ENCODE measurements at places on chromosomes 6 and 20.

DNA sequence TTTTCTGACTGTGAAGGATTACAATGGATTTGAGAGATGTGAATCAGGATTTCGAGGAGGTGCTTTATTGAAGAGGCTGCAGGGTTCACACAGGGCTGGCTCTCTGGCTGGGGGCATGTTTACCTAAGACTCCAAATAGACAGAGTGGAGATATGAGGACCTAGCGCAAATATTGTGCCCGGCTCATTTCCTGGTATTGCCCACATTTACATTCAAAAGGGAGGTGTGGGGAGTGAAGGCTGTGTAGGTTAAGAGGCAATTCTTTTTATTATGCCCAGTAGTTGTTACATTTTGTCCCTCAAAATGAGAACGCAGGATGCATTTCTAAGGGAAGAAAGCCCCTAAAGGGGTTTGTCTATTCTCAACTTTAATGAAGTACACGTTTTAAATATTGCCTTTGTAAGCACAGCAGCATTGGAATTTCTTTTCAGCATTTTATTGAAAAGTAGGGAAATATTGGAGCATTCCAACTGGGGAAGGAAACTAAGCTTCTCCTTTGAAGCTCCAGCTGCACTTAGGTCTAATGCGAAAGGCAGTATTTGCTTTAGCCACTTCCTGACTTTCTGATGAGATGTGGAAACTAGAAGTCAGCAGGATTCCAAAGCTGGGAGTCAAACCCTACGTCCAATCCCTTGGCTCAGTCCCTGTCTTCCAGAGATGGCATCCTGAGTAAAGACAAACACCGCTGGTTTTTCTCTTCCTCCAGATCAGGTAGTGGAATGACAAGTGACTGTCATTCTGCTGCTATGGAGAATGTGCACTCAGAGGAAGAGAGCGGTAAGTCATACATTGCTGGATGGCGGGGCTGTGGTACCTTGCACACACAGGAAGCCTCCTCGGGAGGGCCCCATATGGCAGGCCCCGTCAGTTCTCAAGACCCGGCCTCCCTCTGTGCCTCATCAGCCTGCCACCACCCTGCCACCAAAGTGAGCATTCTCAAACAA is 70.7 kb downstream of the MYB start:
- peak; percentile 75 for DNase-seq

GRCh38 chr20:34744340-34744739 is 40.2 kb downstream of the TP53INP2 start:
- no peak for DNase-seq

- DNase-seq = no peak
Observed at GRCh38 chr20:2705931-2706645, 13.5 kb downstream of the EBF4 start.

GRCh38 chr6:43516367-43516696 is 394 bp downstream of the YIPF3 start:
- no peak for DNase-seq

GRCh38 chr6:147530132-147531060 is 21.9 kb downstream of the SAMD5 start:
- no peak for DNase-seq

GRCh38 chr20:46943861-46944591 is 49.4 kb downstream of the EYA2 start:
- no peak for DNase-seq

GRCh38 chr6:129646642-129647041 is 63.3 kb downstream of the ARHGAP18 start:
- DNase-seq = no peak

DNA sequence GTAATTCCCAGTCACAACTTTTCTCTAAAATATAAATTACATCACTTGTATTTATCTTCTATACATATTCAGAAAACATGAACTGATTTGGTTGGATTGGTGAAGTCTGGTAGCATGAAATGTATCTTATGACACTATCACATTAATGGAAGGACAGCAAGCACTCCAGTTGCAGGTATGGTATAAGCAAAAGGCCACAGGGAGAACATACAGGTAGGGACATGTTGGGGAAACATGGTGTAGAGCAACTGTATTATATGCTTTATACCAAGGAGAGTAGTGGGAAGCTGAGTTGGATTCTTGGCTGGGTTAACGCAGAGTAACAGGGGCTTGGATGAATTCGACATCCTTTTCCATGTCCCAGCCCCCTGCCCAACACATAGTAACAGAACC is 1.4 kb upstream of the VARS1 start:
- no peak for DNase-seq

GRCh38 chr6:138970856-138971425 is 17.1 kb downstream of the REPS1 start:
- no peak for DNase-seq

DNA sequence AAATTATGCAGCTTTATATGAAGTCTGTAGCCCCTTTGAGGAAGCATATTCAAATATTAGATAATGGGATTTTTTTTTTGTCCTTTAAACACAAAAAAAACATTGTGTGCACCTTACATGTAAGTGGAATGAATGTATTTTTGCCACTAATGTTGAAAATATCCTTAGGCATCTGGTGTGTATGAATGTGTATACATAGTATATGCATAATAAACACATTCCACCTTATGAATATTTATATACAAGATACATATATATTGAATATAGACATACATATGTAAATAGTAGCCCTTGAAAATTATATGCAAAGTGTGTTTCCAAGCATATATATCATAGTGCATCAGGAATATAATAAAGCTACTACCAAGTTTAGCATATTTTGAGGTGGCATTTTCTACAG is 94.8 kb downstream of the SOBP start:
- DNase-seq = no peak

- DNase-seq = no peak
Observed at GRCh38 chr6:87257565-87257964, 64.8 kb upstream of the SMIM8 start.

DNA sequence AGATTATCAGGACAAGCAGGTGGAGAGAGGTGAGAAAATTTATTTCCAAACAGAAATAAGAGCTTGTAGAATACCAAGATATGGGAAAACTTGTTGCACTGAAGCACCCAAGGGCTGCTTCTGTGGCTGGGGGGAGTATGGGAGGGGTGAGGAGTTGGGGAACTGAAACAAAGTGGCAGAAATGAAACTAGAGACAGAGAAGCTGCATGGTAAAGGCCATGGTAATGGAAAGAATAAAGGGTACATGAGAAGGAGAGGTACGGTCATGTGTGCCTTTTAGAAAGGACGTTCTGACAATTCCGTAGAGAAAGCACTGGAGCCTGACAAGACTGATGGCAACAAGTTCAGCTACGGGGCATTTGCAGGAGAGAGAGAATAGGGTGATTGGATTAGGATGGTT is 51.6 kb upstream of the RIN2 start:
- no peak for DNase-seq

GRCh38 chr20:33914919-33915318 is 78.8 kb upstream of the RALY start:
- DNase-seq = no peak

DNA sequence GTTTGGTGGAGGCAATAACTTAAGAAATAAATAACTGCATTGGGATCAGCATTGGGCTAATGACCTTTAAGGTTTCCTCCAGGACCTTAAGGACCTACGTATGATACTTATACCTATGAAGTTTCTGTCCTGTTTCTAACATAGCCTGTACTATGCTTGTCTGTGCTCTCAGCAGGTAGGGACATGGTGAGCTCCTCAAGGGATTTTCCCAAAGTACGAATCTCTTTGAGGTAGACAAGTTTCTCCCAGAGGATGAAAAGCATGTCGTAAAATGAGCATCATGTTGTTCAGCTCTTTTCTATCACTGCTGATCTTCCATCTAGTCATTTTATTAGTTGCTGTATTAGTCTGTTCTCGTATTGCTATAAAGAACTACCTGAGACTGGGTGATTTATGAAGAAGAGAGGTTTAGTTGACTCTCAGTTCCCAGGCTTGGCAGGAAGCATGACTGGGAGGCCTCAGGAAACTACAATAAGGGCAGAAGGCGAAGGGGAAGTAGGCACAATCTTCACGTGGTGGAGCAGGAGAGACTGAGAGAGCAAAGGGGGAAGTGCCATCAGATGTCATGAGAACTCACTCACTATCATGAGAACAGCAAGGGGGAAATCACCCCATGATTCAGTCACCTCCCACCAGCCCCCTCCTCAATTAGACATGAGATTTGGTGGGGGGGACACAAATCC is 77.8 kb upstream of the TGM3 start:
- DNase-seq = no peak

DNA sequence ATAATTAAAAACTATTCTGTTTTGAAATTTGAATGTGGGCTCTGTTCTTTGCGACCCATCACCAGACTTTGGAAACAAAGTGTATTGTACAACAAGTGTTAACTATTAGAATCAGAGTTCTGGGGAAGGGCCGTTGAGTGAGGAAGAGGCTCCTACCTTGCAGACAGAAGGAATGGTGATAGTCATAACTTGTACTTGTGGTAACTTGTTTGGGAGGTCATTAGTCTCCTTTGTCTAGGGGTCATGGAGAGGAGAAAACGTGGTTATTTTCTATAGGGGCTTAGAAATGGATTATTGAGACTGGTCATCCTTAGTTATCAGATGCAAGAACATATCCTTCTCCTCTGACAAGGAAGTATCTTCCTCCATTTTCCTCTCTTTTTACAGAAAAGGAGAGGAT is 174.8 kb downstream of the BMP2 start:
- DNase-seq = no peak

GRCh38 chr20:4546786-4547185 is 174.9 kb upstream of the PRND start:
- DNase-seq = no peak

DNA sequence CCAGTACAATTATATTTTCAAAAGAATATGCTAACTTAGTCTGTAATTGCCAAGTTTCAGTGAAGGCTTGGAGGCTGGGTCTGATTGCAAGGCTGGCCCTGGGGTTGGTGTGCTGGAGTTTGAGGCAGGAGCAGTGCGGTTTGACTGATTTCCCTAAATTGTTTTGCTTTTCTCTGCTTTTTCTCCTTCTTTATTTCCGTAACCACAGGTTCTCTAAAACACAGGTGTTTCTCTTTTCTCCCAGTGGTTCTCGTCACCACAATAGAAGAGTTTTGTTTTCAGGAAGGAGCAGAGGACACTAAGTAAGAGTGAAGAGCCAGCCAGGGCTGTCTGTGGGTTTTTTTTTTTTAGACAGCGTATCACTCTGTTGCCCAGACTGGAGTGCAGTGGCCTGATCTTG is 8.2 kb upstream of the SNX9 start:
- no peak for DNase-seq

- DNase-seq = no peak
Observed at GRCh38 chr6:108661430-108661829, 100.7 kb downstream of the FOXO3 start.

- no peak for DNase-seq
Observed at GRCh38 chr6:117728626-117729025, 53.4 kb downstream of the NUS1 start.
